Fibroblast of lung (primary cell): ENCODE measurements at places on chromosomes 3 and 15.

GRCh38 chr3:140753865-140754754 lies 76.2 kb downstream of the TRIM42 start:
- H3K27me3 ChIP-seq: no peaks in the 10 kb centered on the region
- H3K4me1 ChIP-seq: no peaks in the 10 kb centered on the region
- no peak overlapping the region for H3K27ac ChIP-seq

GRCh38 chr3:169327546-169328356 lies 335.8 kb downstream of the MECOM start:
- DNase-seq: no peak
- H3K27me3 ChIP-seq: no peaks in the 10 kb centered on the region
- no peaks in the 10 kb centered on the region for H3K36me3 ChIP-seq
- H3K27ac ChIP-seq: no peak overlapping the region
- no peaks in the 10 kb centered on the region for H3K4me1 ChIP-seq

DNA sequence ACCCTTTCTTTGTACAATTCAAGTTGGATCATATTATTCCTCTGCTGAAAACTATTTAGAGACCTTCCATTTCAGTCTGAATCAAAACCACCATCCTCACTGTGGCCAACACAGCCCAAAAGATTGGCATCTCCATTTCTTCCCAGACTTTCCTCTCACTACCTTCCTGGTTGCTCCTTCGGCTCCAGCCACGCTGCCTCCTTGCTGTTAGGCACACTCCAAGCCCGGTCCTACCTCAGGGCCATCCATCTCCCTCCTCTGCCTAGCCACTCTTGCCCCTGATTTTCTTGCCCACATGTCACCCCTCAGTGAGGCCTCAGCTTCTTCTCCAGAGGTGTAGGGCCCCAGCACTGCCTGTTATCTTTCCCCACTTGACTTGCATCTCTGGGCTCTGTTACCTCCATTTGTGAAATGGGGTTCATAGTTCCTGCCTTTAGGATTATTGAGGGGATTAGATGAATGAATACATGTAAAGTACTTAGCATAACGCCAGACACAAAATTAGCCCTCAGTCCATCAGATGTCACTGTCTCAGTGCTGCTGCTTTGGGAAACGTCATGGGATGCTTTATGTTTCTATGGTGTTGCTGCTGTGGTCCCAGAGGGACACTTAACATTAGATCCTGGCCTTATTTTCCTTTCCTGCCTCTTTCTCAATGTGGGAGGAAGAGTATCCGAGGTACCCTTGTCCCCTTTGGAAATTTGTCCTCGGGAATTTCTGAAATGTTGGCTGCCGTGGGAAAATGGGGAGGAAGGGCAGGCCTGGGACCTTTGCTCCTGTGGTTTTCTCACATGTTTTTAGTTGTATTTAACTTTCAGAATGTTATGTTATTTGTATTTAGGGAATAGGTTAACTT lies 31.3 kb downstream of the SNRK start:
- DNase-seq: peak; percentile 66
- H3K27me3 ChIP-seq: no peaks in the 10 kb centered on the region
- no peaks in the 10 kb centered on the region for H3K36me3 ChIP-seq
- H3K4me3 ChIP-seq: no peak overlapping the region
- peak overlapping the region; percentile 52 for H3K27ac ChIP-seq
- H3K4me1 ChIP-seq: peaks cover 11% of the 10 kb centered on the region

- DNase-seq: peak; percentile 70
- peaks cover 4% of the 10 kb centered on the region for H3K4me1 ChIP-seq
- no peaks in the 10 kb centered on the region for H3K27me3 ChIP-seq
- peak overlapping the region; percentile 53 for H3K4me3 ChIP-seq
- H3K27ac ChIP-seq: peak overlapping the region; percentile 62
Observed at GRCh38 chr3:9947025-9947995, 4.9 kb downstream of the PRRT3 start.

DNA sequence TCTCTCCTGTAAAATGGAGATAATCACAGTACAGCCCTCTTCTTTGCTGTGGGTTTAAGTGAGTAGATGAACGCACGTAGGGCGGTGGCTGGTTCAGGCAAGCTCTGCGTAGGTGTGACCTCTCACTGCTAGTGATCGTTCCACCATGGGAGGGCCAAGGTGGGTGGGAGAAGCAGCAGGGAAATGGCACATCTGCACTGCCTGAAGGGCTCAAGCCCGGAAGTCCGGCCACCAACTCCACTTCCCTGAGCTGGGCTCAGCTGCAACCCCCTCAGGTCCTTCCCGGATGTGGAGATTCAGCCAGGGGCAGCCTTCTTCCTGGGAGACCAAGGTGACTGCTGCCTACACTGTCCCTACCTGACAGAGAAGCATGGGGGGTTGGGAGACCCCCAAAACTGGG lies 102.9 kb downstream of the ADCY5 start:
- no peaks in the 10 kb centered on the region for H3K36me3 ChIP-seq
- no peak for DNase-seq
- H3K4me1 ChIP-seq: no peaks in the 10 kb centered on the region
- H3K27ac ChIP-seq: no peak overlapping the region
- H3K27me3 ChIP-seq: peaks cover 21% of the 10 kb centered on the region

- no peak for DNase-seq
- H3K4me3 ChIP-seq: no peak overlapping the region
- H3K36me3 ChIP-seq: no peaks in the 10 kb centered on the region
- H3K27me3 ChIP-seq: no peaks in the 10 kb centered on the region
- H3K4me1 ChIP-seq: peaks cover 54% of the 10 kb centered on the region
Observed at GRCh38 chr15:40094156-40094555, 14.5 kb downstream of the BMF start.

DNA sequence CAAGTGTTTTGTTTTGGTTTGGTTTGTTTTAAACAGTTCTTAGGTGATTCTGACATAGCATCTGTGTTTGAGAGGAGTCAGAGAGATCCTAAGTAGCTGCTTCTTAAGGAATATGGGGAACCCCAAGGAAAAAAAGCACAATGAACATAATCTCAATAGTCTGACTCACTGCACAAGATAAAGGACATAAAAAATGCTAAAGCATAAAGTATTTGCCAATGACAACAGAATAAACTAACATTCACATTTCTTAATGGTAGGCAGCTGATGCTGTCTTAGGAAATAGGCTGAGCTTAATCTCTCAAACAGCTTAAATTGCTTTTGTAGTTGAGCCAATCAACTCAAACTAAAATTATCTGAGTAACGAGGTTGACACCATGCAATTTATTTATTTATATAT lies 2.9 kb downstream of the NCEH1 start:
- H3K36me3 ChIP-seq: no peaks in the 10 kb centered on the region
- H3K27ac ChIP-seq: peak overlapping the region; percentile 98
- peaks cover 10% of the 10 kb centered on the region for H3K4me1 ChIP-seq
- peak; percentile 60 for DNase-seq
- H3K27me3 ChIP-seq: no peaks in the 10 kb centered on the region

DNA sequence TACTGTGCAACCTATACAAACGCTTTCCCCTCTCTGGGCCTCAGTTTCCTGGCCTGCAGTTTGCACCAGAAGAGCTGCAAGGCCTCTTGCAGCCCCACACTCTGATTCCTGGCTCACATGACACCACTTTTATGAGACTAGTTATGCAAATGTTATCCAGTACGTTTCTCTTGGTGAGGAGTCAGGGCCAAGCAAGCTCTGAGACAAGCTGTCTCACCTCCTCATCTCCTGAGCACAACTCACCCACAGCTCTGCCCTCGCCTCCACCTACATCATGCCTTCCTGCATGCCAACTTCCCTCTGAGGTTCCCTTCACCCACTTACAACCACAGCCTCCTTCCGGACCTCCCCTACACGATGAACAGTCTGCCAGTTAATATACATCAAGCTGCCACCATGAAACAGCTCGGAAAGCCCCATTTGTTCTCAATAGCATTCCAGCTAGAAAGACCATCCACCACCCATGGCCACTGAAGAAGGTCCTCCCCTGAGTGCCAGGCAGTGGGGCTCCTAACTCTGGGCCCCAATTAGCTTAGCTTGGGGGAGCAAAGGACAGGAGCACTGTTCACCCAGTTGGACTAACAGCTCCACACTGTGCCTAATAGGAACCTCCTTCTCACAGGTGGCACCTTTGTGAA lies 25.0 kb downstream of the CRYGS start:
- H3K36me3 ChIP-seq: no peaks in the 10 kb centered on the region
- H3K27ac ChIP-seq: no peak overlapping the region
- DNase-seq: no peak
- H3K4me3 ChIP-seq: no peak overlapping the region
- no peaks in the 10 kb centered on the region for H3K4me1 ChIP-seq

GRCh38 chr15:27278761-27279160 lies 307.8 kb downstream of the GABRG3 start:
- no peaks in the 10 kb centered on the region for H3K27me3 ChIP-seq
- H3K4me1 ChIP-seq: no peaks in the 10 kb centered on the region
- DNase-seq: no peak
- no peak overlapping the region for H3K4me3 ChIP-seq

GRCh38 chr3:13851997-13852637 lies 27.8 kb downstream of the WNT7A start:
- H3K27ac ChIP-seq: no peak overlapping the region
- no peaks in the 10 kb centered on the region for H3K36me3 ChIP-seq
- no peak overlapping the region for H3K4me3 ChIP-seq
- H3K4me1 ChIP-seq: no peaks in the 10 kb centered on the region
- no peak for DNase-seq

GRCh38 chr15:42796955-42797782 lies 60.2 kb upstream of the CDAN1 start:
- no peaks in the 10 kb centered on the region for H3K27me3 ChIP-seq
- peaks cover 2% of the 10 kb centered on the region for H3K4me1 ChIP-seq
- H3K4me3 ChIP-seq: no peak overlapping the region
- peaks cover 4% of the 10 kb centered on the region for H3K36me3 ChIP-seq

DNA sequence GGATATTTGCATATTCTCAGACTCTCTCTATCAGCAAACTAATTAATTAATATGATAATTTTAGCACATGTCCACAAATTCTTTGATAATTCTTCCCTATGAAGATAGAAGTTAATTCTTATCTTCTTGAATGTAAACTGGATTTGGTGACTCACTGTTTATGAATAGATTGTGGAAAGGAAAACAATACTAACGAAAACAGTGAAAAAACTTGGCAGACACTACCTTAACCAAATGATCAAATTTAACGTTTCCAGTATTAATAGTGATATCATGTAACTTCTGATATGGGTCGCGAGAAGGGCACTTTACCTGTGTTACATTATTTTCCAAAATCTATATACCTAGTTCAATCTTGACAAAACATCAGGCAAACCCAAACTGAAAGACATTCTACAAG lies 401.0 kb downstream of the SI start:
- no peaks in the 10 kb centered on the region for H3K27me3 ChIP-seq
- H3K27ac ChIP-seq: no peak overlapping the region
- no peak for DNase-seq
- H3K36me3 ChIP-seq: no peaks in the 10 kb centered on the region
- H3K4me3 ChIP-seq: no peak overlapping the region

- H3K36me3 ChIP-seq: no peaks in the 10 kb centered on the region
- H3K4me3 ChIP-seq: no peak overlapping the region
- no peak overlapping the region for H3K27ac ChIP-seq
- H3K4me1 ChIP-seq: no peaks in the 10 kb centered on the region
- no peaks in the 10 kb centered on the region for H3K27me3 ChIP-seq
- DNase-seq: no peak
Observed at GRCh38 chr3:193096076-193096475, 144.9 kb upstream of the PLAAT1 start.

- no peak for DNase-seq
- no peaks in the 10 kb centered on the region for H3K27me3 ChIP-seq
- no peak overlapping the region for H3K4me3 ChIP-seq
Observed at GRCh38 chr15:59394166-59394661, 21.5 kb upstream of the MYO1E start.

- H3K4me1 ChIP-seq: no peaks in the 10 kb centered on the region
- no peaks in the 10 kb centered on the region for H3K27me3 ChIP-seq
- no peak overlapping the region for H3K27ac ChIP-seq
- no peak for DNase-seq
Observed at GRCh38 chr3:118802325-118803095, 232.1 kb downstream of the IGSF11 start.

- peaks cover 14% of the 10 kb centered on the region for H3K36me3 ChIP-seq
- no peak overlapping the region for H3K27ac ChIP-seq
- no peak overlapping the region for H3K4me3 ChIP-seq
Observed at GRCh38 chr3:123764647-123765046, 119.5 kb downstream of the MYLK start.

DNA sequence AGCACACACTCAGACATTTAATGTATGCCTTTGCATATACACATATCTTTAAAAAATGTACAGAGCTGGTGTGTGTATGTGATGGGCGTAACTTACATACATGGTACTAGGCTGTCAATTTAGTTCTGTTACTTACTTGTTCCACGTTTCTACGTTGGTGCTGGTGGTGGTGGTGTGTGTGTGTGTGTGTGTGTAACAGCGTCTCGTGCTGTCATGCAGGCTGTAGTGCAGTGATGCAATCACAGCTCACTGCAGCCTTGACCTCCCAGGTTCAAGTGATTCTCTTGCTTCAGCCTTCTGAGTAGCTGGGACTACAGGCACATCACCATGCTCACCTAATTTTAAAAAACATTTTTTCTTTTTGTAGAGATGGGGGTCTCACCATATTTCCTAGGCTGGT lies 64.2 kb downstream of the ISG20 start:
- no peak overlapping the region for H3K4me3 ChIP-seq
- H3K36me3 ChIP-seq: no peaks in the 10 kb centered on the region
- DNase-seq: no peak
- H3K4me1 ChIP-seq: peaks cover 4% of the 10 kb centered on the region

DNA sequence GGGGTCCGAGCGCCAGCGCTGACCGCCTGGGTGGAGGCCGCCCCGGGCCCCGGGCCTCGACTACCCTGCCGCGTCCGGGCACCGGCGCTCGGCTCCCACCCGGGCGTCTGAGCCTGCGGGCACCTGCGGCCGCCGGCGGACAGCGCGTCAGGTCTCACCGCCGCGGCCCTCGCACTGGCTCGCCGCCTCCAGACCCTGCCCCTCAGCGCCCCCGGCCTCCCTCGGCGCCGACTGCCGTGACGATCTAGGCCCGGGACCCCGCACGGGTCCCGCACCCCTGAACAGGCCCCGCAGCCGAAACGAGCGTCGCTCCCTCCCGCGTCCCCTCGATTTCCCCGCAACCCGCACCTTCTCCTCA lies 297 bp downstream of the PRC1 start:
- no peaks in the 10 kb centered on the region for H3K4me1 ChIP-seq
- H3K27ac ChIP-seq: peak overlapping the region; percentile 87
- peak; percentile 6 for DNase-seq
- peaks cover 2% of the 10 kb centered on the region for H3K36me3 ChIP-seq

GRCh38 chr15:62607643-62608042 lies 434.9 kb upstream of the TPM1 start:
- no peaks in the 10 kb centered on the region for H3K27me3 ChIP-seq
- peaks cover 18% of the 10 kb centered on the region for H3K4me1 ChIP-seq
- peak; percentile 88 for DNase-seq

GRCh38 chr15:85976986-85977385 lies 102.7 kb upstream of the AGBL1 start:
- no peaks in the 10 kb centered on the region for H3K27me3 ChIP-seq
- H3K4me3 ChIP-seq: no peak overlapping the region
- DNase-seq: peak; percentile 85
- no peak overlapping the region for H3K27ac ChIP-seq
- no peaks in the 10 kb centered on the region for H3K4me1 ChIP-seq
